RCC 7860 (cell line): ENCODE measurements at places on chromosomes 2 and 18.

GRCh38 chr2:121038431-121038830, 246.6 kb downstream of the TFCP2L1 start:
- DNase-seq, result no peak

- DNase-seq, result no peak
These were observed 95.4 kb upstream of the AQP4 start for GRCh38 chr18:26960911-26961310.

DNA sequence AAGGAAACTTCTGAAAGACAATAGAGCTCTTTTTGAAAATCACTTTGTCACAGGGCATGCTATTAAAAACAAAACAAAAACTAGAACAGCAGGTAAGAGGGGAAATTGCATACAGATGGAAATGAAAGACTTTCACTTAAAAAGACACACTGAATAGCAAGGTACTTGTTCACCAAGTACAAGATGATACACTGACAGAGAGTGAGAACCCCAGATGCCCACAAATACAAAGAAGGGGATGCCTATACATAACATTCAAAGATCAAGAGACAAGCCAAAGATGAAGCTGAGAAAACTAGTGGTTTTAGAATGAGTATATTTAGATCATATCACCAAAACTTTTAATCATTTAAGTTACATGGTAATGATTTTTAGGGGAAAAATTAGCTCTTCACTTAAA, 60.7 kb downstream of the ASXL2 start:
- no peak for DNase-seq

GRCh38 chr18:70377857-70378701, 89.2 kb downstream of the SOCS6 start:
- DNase-seq, result no peak

DNA sequence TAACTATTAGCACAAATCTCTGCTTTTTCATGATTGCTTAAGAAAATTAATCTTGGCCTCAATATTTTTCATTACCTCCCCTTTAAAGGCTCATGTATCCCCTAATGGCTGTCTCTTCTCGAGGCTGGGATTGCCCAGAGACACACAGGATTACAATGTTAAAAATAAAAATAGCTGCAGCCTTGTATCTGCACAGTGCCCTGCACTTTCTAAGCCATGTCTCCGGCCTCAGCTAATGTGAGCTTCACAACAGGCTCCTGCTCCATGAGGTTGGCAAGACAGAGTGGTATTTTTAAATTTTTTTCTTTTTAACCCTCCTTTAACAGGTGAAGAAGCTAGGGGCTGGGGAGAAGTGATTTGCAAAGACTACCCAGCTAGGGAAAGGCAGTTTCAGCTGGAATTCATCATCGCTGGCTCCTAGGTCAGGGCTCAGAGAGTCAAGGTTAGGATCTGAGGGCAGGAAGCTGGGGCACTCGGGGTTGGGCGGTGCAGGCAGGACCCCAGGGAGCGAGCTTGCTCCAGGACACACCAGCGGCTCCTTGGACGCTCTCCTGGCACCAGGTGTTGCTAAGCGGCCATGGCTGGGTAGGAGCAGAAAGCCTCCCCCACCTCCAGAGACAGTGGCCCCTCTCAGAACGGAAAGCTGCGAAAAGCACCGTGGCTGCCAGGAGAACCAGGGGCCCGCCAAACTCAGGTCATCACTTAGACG, 135.6 kb downstream of the SMAD2 start:
- no peak for DNase-seq

DNA sequence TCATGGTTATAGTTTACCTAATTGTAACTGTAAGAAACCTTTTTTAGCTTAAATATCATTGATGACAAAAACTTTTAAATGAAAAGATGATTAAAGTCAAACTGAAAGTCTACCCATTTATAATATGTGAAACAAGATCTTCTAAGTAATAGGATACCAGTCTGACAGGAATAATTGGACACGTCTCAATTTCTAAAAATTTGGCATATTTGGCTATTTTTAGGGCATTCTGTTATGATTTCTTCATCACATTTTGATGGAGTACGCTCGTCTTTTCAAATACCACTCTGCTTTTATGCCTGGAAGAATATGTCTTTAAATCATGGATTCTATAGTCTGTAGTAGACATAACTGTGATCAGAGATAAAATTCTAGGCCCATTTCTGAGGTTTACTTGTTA, 1.3 kb downstream of the R3HDM1 start:
- no peak for DNase-seq

DNA sequence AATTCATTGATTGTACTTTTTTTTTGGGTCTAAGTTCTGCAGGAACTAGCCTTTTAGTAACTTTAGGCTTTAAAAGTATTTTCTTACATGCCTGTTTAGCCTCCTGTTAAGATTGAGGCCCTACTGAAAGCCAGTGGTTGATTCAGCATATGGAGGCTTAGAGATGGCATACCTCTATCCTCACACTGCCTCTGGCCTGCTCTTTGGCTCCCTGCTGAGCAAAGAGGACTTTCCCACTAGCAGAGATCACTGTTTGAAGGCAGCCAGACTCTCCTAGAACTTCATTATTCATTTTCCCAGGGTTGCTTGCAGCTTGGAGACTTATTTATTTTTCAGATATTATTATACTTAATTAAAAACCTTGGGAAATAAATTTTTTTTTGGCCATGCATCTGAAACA, 405.6 kb upstream of the MEX3C start:
- DNase-seq, result no peak

DNA sequence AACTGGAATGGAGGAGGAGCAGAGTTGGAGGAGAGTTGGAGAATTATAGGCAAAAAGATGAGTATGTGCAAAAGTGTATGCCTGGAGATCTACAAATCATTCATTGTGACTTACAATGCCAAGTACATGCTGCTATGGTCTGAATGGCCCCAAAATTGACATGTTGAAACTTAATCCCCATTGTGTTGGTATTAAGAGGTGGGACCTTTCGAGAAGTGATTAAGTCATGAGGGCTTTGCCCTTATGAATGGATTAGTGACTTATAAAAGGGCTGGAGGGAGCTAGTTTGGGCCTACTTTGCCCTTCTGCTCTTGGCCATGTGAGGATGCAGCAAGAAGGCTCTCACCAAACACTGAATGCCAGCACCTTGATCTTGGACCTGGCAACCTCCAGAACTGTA, 6.3 kb upstream of the RBMS1 start:
- DNase-seq, result no peak

GRCh38 chr18:58144671-58145285, 100.8 kb downstream of the NEDD4L start:
- no peak for DNase-seq
